ENCODE measurements at places on chromosomes 6 and 20. TPM values are rescaled to one million over a fixed set of nuclear protein-coding genes. Genes with fewer than 3 reads are reported as not detected.

DNA sequence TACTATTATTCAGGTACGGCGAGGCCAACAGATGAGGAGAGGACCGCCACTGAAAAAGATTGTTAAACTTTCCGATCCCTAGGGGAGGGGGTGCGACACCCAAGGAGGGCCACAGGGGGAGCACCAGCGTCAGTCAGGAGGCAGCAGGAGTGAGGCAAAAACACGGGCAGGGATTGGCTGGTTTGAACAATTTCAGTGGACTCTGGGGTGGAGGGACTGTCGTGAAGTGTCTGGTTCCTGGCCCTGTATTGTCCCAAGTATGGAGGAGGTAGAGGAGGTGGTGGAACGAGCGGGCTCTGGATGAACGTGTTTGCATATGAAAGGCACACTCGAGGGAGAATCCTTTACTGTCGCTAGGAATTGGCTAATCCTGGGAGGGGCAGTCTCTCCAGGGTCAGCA lies 32.5 kb upstream of the MCUR1 start:
- H3K27me3 ChIP-seq = no peaks in the 10 kb centered on the region
- no peak overlapping the region for H3K27ac ChIP-seq
- H3K4me1 ChIP-seq = no peaks in the 10 kb centered on the region
- H3K4me3 ChIP-seq = no peak overlapping the region
- H3K36me3 ChIP-seq = no peaks in the 10 kb centered on the region

- H3K27ac ChIP-seq = no peak overlapping the region
- H3K27me3 ChIP-seq = no peaks in the 10 kb centered on the region
- DNase-seq = no peak
- H3K36me3 ChIP-seq = no peaks in the 10 kb centered on the region
- H3K4me1 ChIP-seq = peaks cover 2% of the 10 kb centered on the region
Observed at GRCh38 chr6:119768201-119768600, 418.6 kb upstream of the MAN1A1 start.

- peaks cover 29% of the 10 kb centered on the region for H3K4me1 ChIP-seq
- peak overlapping the region; percentile 53 for H3K27ac ChIP-seq
- no peak for DNase-seq
- H3K36me3 ChIP-seq = no peaks in the 10 kb centered on the region
- H3K4me3 ChIP-seq = peak overlapping the region; percentile 43
- no peaks in the 10 kb centered on the region for H3K27me3 ChIP-seq
Observed at GRCh38 chr6:139473231-139473701, 98.8 kb upstream of the CITED2 start.

DNA sequence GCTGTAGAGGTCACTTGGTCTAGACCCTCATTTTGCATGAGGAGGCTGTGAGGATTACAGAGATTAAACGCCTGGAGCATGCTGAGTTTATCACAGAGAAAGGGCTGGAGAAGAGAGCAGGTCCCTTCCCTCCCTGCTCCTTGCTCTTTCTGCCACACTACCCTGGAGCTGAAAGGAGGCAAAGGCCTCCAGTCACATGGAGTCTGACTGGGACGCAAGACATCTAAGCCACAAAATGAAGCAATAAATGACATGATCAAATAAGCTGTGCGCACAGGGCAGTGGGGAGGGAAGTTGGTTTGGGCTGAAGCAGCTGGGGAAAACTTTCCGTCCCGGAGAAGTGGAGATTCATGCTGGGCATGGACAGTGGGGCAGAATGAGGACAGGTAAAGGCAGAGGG lies 33.3 kb downstream of the ATXN1 start:
- H3K27me3 ChIP-seq = no peaks in the 10 kb centered on the region
- H3K4me3 ChIP-seq = no peak overlapping the region
- H3K36me3 ChIP-seq = no peaks in the 10 kb centered on the region
- DNase-seq = no peak
- peaks cover 40% of the 10 kb centered on the region for H3K4me1 ChIP-seq
- H3K27ac ChIP-seq = no peak overlapping the region

DNA sequence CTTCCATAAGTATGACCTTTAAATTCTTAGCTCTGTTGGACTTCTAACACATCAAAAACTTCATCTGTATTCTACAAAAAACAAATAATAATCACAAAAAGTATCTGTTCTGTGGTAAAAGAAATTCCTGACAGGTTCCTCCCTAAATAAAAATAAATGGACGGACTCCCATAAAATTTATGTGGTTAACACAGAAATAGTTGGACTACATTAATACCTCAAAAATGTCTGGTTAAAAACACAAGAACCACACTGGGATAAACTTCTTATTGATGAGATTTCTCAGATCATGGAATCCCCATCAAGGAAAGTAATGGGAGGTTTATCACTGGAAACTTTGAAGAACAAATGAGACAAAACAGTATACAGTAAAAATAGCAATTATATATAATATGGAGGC lies 172.4 kb downstream of the MOXD1 start:
- no peak overlapping the region for H3K4me3 ChIP-seq
- no peaks in the 10 kb centered on the region for H3K27me3 ChIP-seq
- no peaks in the 10 kb centered on the region for H3K4me1 ChIP-seq

The NELFE gene
- 57.9 TPM for polyA plus RNA-seq

The TRIM26 gene
- 34.3 TPM for polyA plus RNA-seq

The TSPO2 gene
- polyA plus RNA-seq = not detected

The SAPCD1 gene
- polyA plus RNA-seq = 1.7 TPM

Measured in keratinocyte (primary cell).